Activated CD8-positive, alpha-beta memory T cell treated with anti-CD3 and anti-CD28 coated beads for 4 hours (primary cell): ENCODE measurements at places on chromosomes 6 and 20.

DNA sequence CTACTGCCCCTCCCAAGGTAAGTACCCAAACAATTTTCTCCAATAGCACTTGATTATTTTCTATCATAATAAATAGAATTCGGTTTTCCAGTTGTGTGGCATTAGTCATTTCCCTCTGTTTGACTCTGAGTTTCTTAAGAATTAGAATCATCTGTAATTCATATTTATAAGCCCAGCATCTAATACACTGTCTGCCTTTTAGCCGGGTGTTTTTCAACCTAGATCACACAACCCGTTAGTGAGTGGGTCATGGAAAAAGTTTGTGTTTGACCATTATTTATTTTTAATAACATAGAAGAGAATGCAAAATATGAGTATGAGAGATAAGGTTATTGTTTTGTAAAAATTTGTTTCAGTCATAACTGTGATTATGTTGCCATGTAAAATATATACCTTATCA lies 701.6 kb downstream of the RFPL4B start:
- DNase-seq = no peak

DNA sequence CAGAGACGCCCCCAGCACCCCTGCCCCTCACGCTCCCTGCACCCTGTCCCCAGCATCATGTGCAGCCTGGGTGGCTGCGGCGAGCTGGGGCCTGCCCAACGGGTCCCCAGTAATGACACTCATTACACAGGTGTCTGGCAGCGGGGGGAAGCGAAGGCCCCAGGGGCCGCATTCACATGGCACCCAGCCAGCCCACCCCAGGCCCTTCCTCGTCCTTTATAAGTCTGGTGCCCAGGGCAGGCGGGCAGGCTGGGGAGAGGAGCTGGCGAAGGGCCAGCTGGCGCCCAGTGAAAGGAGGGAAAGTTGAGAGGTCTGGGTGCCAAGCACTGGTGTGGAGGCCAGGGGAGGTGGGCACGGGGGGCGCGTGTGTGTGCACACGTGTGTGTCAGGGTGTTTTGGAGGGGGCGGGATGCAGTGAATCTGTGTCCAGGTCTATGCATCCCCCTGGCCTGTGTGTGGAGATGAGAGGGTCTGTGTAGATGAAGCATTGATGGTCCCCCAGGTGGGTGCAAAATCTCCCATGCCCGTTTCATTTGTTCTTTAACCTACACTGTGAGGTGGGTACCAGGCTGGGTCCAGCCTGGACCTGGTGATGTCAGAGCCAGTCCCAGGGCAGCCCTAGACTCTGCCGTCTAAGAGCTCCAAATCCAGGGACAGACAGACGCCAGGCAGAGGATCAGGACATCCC lies 105.3 kb downstream of the CEBPB start:
- DNase-seq = no peak

DNA sequence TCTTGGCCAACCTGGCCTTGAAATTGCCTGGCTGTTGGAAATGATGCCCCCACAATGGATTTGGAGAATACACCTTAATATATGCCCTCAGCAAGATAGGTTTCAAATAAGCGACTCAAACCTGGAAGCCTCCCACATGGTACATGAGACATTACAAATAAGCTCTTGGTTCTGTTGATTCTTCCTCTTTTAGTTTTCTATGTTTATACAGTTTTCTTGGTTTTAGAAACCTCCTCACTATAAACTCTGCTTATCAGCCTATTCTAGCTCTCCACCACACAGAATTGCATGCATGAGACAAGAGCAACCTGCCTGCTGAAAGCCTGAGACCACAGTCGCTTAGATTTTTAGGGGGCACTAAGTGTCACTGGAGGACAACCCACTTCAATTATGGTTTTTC lies 108.8 kb upstream of the PREP start:
- DNase-seq = no peak

DNA sequence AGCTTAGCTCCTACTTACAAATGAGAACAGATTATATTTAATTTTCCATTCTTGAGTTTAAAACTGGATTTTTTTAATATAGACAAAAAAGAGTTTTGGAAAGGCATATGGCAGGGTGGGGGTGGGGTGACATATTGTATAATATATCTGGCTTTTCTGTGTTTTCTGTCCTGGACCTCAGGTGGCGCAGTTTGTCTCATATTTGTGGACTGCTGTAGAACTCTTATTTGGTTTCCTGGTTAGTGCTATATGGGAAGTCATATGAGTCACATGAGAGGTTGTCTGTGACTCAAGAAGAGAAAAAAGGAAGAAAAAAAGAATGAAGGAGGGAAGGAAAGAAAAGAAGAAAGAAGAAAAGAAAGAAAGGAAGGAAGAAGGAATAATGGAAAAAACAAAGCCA lies 131.8 kb downstream of the CLVS2 start:
- no peak for DNase-seq
